ENCODE measurements at places on chromosomes 3 and 15.
A peak's percentile ranks its signal among the peaks of the same experiment; 100 is the strongest.

DNA sequence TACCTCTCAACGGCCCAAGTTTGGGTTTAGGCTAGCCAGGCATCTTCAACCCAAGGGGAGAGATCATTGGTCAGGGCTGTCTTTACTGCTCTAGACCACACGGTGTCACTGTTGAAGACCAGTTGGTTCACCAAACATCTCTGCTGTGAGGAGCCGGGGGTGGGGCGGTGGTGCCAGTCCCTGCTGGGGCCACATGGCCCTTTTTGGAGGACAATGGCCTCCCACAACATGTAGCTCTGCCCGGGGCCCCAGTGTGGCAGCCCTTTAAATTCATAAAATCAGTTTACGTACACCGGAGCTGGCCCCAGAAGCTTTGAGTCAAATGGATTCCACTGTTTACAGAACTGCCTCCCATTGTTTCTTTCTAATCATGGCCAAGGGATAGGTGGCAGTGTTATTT is 19.1 kb upstream of the TM4SF18 start:
- H3K27ac ChIP-seq, result no peak overlapping the region
- H3K27me3 ChIP-seq, result no peaks in the 10 kb centered on the region
- peak; percentile 58 for DNase-seq
- H3K36me3 ChIP-seq, result no peaks in the 10 kb centered on the region

DNA sequence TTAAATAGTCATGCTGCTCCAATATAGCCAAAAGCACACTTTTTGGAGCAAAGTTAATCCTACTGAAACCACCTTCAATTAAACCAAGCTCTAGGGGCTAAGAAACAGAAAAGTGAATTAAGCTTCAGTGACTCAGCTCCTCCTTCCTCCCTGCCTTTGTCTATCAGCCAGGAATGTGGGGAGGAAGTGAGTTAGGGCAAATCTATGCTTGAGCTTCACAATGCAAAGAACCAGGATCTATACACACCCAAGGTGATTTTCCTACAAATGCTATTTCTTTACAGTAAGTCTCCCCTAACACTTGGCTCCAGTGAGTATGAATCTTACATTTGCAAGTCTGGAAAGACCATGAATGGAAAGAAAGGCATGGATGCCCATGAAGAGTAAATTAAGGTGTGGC is 212.1 kb downstream of the P3H2 start:
- H3K4me1 ChIP-seq, result peaks cover 1% of the 10 kb centered on the region
- no peaks in the 10 kb centered on the region for H3K36me3 ChIP-seq
- DNase-seq, result peak; percentile 72
- no peak overlapping the region for H3K4me3 ChIP-seq

DNA sequence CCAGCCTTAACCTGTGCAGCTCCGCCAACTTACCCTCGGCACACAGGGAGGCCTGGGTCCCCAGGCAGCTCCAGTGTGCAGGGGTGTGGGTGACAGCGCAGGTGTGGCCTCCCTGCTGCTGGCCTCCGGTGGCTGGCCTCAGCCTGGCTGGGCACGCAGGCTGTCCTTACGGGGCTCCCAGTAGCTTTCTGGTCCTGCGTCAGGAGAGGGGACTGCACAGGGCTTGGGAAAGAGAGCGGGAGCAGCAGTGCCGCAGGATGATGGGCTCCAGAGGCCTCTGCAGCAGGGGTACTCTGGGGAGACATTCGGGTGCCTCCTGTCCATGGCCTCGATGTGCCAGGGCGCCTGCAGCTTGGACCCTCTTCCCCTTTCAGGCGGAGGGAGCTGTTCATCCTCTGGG is 9.4 kb downstream of the APBA2 start:
- no peak overlapping the region for H3K27ac ChIP-seq
- H3K27me3 ChIP-seq, result no peaks in the 10 kb centered on the region
- peaks cover 14% of the 10 kb centered on the region for H3K4me1 ChIP-seq
- 0 out of 2 replicates have a peak, but pooled peaks cover 2% of the 10 kb centered on the region for H3K36me3 ChIP-seq
- no peak for DNase-seq

DNA sequence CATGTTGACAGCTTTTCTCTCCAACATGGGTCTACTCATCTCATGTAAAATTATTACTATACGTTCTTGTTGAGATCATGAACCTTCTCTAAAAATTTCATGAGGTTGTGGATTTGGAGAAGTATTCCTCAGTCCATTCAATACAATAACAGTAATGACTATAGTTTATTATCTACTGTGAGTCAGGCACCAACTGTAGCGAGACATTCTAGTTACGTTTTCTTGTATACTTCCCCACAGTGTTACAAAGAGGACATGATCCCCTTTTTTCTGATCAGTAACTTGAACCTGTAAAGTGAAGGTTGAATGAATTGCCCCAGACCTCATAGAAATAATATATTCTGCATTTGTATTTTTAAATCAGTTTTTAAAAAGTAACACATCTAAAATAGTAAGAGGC is 76.4 kb downstream of the AKAP13 start:
- no peak overlapping the region for H3K4me3 ChIP-seq
- no peak overlapping the region for H3K27ac ChIP-seq
- no peaks in the 10 kb centered on the region for H3K4me1 ChIP-seq

DNA sequence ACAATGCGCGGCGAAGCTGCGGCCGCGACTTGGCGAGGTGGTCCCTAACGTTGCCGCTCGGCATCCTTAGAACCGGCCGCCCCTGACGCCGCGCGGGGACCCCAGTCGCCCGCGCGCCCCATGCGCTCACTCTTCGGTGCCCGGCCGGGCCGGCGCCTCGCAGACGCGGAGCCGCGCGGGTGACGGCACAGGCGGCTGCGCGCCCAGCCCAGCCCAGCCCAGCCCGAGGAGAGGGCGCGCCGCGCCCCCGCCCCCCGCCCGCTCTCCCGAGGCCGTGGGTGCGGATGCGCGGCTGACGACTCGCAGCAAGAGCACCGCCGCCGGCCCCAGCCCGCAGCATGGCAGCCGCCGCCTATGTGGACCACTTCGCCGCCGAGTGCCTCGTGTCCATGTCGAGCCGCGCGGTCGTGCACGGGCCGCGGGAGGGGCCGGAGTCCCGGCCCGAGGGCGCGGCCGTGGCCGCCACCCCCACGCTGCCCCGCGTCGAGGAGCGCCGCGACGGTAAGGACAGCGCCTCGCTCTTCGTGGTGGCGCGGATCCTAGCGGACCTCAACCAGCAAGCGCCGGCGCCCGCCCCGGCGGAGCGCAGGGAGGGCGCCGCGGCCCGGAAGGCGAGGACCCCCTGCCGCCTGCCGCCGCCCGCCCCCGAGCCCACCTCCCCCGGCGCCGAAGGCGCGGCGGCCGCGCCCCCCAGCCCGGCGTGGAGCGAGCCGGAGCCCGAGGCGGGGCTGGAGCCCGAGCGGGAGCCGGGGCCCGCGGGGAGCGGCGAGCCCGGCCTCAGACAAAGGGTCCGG is 437 bp downstream of the KLF13 start:
- peak; percentile 64 for DNase-seq
- H3K27ac ChIP-seq, result peak overlapping the region; percentile 74
- H3K4me1 ChIP-seq, result peaks cover 7% of the 10 kb centered on the region

- no peaks in the 10 kb centered on the region for H3K36me3 ChIP-seq
- H3K4me3 ChIP-seq, result no peak overlapping the region
- H3K27ac ChIP-seq, result no peak overlapping the region
- H3K27me3 ChIP-seq, result no peaks in the 10 kb centered on the region
These were observed 446.0 kb downstream of the GRM7 start for GRCh38 chr3:7306901-7307300.

GRCh38 chr3:50268703-50269451 is at the start of gene SEMA3B:
SEMA3B (plus strand) TSS chr3:50269147; CDS start chr3:50269241, 94 bp downstream.
- DNase-seq, result no peak
- H3K36me3 ChIP-seq, result peaks cover 2% of the 10 kb centered on the region
- peak within 1 kb of the TSS; percentile 31 for H3K4me3 ChIP-seq
- peaks cover 64% of the 10 kb centered on the region for H3K4me1 ChIP-seq

- H3K4me3 ChIP-seq, result no peak overlapping the region
- no peak overlapping the region for H3K27ac ChIP-seq
- no peak for DNase-seq
- H3K36me3 ChIP-seq, result no peaks in the 10 kb centered on the region
- peaks cover 14% of the 10 kb centered on the region for H3K27me3 ChIP-seq
These were observed 64.2 kb downstream of the B3GNT5 start for GRCh38 chr3:183317271-183317670.

DNA sequence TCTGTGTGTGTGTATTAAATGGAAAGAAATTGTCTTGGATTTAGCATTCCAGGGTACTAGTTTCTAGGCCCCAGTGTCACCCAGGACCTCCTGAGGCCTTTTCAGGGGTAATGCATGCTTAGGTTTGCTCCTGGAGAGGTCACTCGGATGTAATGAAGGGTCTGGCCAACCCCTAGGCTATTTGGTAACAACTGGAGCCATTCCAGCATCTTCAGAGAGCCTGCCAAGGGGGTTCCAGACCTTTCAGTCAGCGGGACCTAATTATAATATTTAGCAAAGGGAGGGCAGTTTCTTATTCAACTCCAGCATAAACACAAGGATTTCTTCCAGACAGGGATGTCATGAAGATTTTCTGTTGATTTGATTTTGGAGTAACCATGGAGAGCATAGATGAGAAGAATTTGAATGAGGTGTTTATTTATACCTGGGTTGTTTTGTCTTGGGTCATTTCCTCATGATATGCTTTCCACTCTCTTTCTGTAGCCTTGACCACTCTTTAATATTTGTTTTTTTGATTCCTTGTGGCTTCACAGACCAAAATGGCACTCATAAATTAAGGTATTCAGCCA is 17.4 kb downstream of the KAT2B start:
- no peak for DNase-seq
- H3K4me1 ChIP-seq, result peaks cover 14% of the 10 kb centered on the region
- no peaks in the 10 kb centered on the region for H3K27me3 ChIP-seq
- no peak overlapping the region for H3K27ac ChIP-seq
- H3K4me3 ChIP-seq, result no peak overlapping the region

- peak within 1 kb of the TSS; percentile 90 for H3K27ac ChIP-seq
- no peaks in the 10 kb centered on the region for H3K27me3 ChIP-seq
- peaks cover 31% of the 10 kb centered on the region for H3K36me3 ChIP-seq
- H3K4me3 ChIP-seq, result peak within 1 kb of the TSS; percentile 86
These were observed at the start of gene APEH for GRCh38 chr3:49673715-49674496. APEH (plus strand) TSS chr3:49674351; CDS start chr3:49674402, 51 bp downstream.

- peaks cover 2% of the 10 kb centered on the region for H3K36me3 ChIP-seq
- H3K4me1 ChIP-seq, result peaks cover 9% of the 10 kb centered on the region
- DNase-seq, result no peak
- H3K27me3 ChIP-seq, result no peaks in the 10 kb centered on the region
- H3K4me3 ChIP-seq, result no peak overlapping the region
- H3K27ac ChIP-seq, result no peak overlapping the region
These were observed 13.0 kb downstream of the SUCLG2 start for GRCh38 chr3:67641451-67641850.

- DNase-seq, result peak; percentile 54
- peaks cover 5% of the 10 kb centered on the region for H3K4me1 ChIP-seq
- no peaks in the 10 kb centered on the region for H3K27me3 ChIP-seq
- H3K36me3 ChIP-seq, result peaks cover 41% of the 10 kb centered on the region
These were observed 71.7 kb downstream of the ANKRD28 start for GRCh38 chr3:15726043-15726442.

DNA sequence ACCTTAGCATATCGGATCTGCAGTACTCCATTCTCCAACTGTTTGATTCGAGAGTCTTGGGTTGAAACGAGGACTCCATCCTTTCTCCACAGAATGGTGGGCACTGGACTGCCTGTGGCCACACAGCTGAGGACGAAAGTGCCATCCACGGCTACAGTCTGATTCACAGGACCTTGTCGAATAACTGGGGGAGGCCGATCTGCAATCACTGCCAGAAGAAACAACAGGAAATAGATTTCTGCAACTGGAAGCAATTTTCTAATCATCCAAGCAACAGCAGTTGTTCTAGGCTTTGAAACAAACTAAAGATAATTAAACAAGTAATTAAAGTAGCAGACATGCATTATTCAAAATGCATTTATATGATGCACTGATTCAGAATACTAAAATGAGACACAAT is 1097.7 kb downstream of the ROBO1 start:
- H3K27me3 ChIP-seq, result no peaks in the 10 kb centered on the region
- H3K4me3 ChIP-seq, result no peak overlapping the region
- peaks cover 2% of the 10 kb centered on the region for H3K36me3 ChIP-seq
- peaks cover 1% of the 10 kb centered on the region for H3K4me1 ChIP-seq
- no peak overlapping the region for H3K27ac ChIP-seq
- no peak for DNase-seq

DNA sequence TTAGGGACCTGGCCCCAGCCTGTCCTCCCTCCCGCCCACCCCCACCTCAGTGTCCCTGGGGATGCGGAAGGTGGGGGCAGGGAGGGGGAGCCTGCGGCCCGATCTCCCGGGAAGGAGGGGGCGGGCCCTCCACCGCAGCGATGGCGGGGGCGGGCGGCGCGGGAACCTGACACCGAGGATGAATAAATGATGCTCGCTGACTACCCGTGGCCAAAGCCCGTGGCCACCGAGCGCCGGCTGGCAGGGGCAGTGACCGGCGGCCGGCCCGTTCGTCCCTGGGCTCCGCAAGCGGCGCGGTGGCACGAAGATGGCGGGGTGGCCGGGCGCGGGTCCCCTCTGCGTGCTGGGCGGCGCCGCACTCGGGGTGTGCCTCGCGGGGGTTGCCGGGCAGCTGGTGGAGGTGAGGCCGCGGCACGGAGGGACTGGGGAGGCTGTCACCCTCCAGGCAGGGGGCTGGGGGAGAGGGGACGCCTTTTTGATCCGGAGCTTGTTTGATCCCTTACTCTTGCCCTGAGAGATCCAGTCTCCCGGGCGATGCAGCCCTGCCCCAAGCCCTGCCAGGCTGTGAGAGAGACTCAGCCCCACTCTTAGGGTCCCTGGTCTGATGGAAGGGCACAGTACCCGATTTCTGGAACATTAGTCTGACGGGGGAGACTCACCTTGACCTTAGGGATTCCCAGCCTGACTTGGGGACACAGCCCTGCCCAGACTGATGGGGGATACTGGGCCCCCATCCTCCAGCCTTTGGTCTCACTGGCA is at the start of gene TMIE:
TMIE (plus strand) TSS at position 212 of the 759 bp plus-strand sequence; CDS start at position 308, 96 bp downstream.
- peak within 1 kb of the TSS; percentile 34 for H3K4me3 ChIP-seq
- peaks cover 32% of the 10 kb centered on the region for H3K27me3 ChIP-seq
- DNase-seq, result no peak
- peaks cover 12% of the 10 kb centered on the region for H3K4me1 ChIP-seq
- no peaks in the 10 kb centered on the region for H3K36me3 ChIP-seq

GRCh38 chr15:36080759-36081158 is 498.7 kb upstream of the CDIN1 start:
- DNase-seq, result no peak
- no peaks in the 10 kb centered on the region for H3K36me3 ChIP-seq
- H3K27ac ChIP-seq, result no peak overlapping the region

GRCh38 chr15:37019479-37020433 is 80.6 kb downstream of the MEIS2 start:
- H3K27me3 ChIP-seq, result no peaks in the 10 kb centered on the region
- peak overlapping the region; percentile 3 for H3K4me3 ChIP-seq
- peaks cover 2% of the 10 kb centered on the region for H3K36me3 ChIP-seq
- H3K4me1 ChIP-seq, result peaks cover 7% of the 10 kb centered on the region
- peak; percentile 79 for DNase-seq
- peak overlapping the region; percentile 38 for H3K27ac ChIP-seq

DNA sequence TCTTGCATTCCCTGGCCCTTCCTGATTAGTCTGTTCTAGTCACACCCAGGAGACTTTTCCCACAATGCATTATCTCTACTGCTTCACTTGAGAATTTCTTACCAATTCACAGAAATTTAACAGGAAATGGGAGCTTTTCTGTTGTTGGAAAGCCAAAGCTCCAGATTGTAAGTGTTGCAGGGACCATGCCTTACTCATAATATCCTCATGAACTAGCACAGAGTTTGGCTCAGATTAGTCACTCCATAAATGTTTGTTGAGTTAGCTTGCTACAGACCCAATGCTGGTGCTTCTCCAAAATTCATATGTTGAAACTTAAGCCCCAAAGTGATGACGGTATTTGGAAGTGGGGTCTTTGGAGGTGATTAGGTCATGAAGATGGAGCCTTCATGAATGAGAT is 232.6 kb downstream of the GAP43 start:
- no peaks in the 10 kb centered on the region for H3K27me3 ChIP-seq
- H3K4me3 ChIP-seq, result no peak overlapping the region
- H3K36me3 ChIP-seq, result no peaks in the 10 kb centered on the region
- DNase-seq, result peak; percentile 87
- H3K4me1 ChIP-seq, result peaks cover 11% of the 10 kb centered on the region
- H3K27ac ChIP-seq, result peak overlapping the region; percentile 46
